ENCODE measurements at places on chromosomes 5 and 9. TPM values are rescaled to one million over a fixed set of nuclear protein-coding genes. Genes with fewer than 3 reads are reported as not detected.

ENTPD8 gene
- total RNA-seq: 2.0 TPM

- no peak for DNase-seq
Measured at GRCh38 chr9:6212722-6213375, 2.8 kb upstream of the IL33 start.

FGFR4 gene
- 0.48 TPM for total RNA-seq

FAM81B gene
- total RNA-seq: not detected

GRCh38 chr9:112299514-112299913 lies 33.9 kb downstream of the PTBP3 start:
- DNase-seq: no peak

DNA sequence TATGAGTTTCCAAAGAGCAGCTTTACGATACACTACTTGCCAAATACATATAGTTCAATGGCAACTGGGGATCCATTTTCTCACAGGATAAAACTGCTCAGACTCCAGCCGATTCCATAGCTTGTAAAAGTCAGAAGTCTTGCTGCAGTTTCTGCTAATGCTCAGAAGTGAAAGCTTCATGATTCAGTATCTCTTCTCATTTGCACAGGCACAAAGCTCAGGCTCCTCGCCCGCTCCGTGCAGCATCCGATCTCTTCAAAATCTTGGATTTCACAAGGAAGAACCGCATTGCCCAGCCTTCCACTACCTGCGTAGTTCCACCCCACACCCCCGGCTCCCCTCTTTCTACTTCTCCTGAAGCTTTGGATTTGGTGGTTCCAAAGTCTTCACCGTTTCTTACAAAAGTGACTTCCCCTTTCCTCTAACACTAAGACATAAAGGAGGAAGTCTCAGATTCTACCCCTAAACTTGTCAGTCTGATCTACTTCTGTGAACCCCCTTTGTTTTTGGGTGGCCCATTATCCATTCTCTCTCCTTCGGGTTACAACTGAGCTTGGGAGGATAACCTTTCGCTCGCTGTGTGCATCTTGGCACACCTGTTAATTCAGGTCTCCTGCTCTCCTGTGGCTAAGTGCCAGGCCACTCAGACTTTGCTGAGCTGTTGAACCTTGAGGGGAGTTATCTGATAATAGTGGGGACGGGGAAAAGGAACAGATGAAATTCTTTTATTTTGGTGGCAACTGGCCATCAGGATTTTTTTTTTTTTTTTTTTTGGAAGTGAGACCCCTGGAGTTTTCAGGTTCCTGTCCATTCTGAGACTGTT lies 194.1 kb downstream of the GNA14 start:
- DNase-seq: no peak

TRAF2 gene
- 8.9 TPM for total RNA-seq

GRCh38 chr9:119675951-119676350 lies 306.7 kb upstream of the BRINP1 start:
- no peak for DNase-seq

DNA sequence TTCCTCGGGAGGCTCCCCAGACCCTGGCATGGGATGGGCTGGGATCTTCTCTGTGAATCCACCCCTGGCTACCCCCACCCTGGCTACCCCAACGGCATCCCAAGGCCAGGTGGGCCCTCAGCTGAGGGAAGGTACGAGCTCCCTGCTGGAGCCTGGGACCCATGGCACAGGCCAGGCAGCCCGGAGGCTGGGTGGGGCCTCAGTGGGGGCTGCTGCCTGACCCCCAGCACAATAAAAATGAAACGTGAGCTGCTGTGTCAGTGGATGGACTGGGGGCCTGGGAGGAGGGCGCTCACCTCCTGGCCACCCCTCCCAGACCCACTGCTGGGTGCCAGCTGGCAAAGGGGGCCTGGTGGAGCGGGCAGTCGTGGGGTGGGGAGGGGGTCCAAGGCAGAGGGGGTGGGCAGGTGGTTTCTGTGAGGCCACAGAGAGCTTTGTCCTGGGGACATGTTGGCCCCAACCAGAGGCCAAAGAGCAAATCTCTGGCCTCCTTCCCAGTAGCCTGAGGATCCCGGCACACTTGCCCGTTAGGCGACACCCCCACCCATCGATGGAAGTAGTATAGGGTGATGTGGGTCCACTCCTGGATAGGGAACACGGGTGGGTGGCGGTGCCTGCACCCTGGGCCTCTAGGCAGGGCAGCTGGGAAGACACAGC lies 9.8 kb downstream of the EGFL7 start:
- no peak for DNase-seq

PCDHAC2 gene
- 2.1 TPM for total RNA-seq

DNA sequence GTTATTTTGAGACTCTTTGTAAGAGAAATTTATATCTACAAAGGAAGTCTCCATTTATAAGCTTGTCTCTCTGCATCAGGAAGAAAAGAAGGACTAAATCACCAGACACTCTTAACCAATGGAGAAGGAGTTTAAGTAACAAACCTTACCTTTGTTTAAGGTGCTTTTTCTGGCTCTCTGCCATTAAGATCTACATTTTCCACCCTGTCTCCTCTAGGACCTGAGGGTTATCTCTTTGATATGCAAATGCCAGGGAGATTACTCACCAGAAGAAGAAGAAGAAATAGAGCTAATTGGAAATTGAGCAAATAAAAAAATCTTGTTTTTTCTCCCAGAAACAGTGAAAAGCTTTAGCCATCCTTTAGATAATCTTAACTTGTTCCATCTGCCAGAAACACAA lies 60.9 kb downstream of the CDKN2A start:
- no peak for DNase-seq

DNA sequence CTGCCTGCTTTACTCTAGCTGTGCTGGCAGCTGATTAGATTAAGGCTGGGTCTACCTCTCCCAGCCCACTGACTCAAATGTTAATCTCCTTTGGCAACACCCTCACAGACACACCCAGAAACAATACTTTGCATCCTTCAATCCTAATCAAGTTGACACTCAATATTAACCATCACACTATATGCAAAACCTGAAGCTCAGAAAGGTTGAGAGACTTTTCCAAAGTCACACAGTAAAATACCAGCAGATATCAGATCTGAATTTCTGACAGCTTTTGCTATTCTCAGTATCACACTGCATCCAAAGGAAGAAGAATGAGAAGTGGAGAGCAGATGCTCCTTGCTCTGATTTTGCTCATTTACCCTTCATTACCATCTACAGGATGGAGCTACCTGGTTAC lies 114.9 kb upstream of the RANBP3L start:
- no peak for DNase-seq

DNA sequence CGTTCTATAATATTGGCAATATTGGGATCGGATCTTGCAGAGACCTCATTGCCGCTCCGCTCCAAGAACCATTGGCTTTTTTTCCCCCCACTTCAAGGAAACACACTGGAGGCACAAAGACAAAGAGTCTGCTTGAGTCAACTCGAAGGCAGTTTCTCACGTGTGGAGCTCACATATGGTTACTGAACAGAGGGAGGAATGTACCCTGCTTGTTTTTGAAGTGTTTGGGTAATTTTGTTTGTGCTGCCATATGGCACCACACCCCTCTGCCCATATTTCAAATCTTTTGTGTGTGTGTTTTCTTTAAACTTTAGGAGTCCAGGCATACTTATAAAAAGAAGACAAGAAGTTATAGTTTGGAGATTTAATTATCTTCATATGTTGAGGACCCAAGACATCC lies 595.9 kb downstream of the DTWD2 start:
- DNase-seq: no peak

DNA sequence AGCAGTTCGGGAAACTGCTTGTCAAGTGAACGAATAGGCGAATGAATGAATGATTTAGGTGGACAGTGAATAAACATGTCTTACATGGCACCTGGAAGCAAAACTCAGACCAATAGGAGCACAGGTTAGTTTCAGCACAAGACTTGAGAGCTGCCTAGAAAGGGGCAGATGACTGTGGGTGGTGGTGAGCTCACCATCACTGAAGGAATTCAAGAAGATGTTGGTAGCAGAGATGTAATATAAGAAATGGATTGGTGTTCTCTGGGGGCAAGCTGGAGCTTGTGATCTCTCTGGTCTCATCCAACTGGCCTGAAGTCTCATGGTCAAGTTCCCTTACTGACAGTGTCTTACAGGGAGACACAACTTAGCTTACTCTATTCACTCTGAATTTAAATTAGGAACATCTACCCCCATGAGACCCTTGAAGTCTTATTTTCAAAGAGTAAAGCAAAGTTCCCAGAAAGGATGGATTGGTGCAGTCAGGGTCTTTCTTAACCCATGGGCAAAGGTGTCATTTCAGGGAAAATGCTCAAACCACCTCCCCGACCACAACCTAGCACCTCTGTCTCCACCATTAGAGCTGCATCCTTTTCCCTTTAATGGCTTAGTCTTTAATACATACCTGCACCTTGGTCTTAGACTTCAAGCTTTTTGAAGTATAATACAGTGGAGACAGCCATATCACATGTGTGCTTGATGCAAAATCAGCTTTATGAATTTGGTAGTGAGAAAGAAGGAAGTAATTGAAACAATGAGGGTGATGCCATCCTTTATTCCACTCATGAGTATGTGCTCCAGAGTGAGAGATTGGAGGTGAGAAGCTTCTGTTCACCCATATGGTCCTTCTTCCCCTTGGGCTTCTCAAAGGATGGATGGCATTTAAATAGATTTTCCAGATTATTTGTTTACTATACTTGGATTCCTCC lies 5.1 kb downstream of the LCP2 start:
- no peak for DNase-seq
